ENCODE measurements at places on chromosomes 3 and 15.

DNA sequence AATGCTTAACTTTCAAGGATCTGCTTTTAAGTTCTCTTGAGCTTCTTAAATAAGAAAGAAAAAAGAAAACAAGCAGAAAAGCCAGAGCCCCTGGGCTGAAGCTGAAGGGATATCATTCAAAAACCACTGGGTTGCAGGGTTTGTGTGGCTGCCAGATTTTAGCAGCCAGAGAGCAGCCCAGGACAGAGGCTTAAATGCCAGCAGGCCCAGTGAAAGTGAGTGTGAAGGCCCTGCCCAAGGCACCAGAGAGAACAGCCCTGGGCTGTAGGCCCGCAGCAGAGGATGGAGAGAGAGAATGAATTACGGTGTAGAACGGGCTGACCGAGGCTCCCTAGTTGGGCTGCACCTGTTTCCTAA is 106.3 kb upstream of the BOC start:
- no peak for DNase-seq

- no peak for DNase-seq
Observed at GRCh38 chr3:13561376-13561775, 12.5 kb downstream of the FBLN2 start.

DNA sequence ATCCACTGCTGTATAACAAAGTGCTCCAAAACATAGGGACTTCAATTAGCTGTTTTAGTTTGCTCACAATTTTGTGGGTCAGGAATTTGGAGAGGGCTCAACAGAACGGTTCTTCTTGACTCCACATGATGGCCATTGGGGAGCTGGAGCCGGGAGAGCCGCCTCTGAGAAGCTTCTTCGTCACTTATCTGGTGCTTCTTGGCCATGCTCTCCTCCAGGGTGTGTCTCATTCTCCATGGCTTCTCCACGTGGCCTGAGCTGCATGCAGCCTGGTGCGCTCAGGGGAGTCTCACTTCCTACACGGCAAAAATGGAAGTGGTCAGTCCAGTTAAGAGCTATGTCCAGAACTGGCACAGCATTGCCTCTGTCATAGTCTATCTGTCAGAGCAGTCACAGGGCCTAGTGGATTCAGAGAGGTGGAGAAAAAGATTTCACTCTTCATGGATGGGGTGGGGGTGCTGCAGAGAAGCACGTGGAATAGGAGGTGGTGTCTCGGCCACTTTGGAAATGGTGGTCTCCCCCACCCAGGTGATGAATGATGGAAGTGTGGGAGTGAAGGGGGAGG is 26.3 kb upstream of the PRR23E start:
- no peak for DNase-seq

GRCh38 chr3:171420667-171421066 is 39.5 kb downstream of the TNIK start:
- no peak for DNase-seq

DNA sequence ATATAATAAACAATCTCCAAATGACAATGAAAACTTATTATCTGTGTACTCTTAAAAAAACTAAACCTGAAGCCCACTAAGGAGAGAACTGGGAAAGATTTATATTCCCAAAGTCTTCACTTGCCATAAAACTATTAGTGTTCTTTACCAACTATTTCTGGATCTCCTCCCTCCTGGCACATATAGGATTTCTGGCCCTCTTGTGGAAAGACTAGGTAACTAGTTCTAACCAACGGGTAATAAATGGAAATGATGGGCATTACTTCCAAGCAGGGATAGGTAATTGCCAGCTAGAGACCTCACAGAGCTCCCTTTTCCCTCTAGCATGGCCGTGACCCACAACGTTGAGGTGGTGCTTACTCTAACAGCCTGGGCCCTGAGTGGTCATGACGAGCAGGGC is 110.1 kb downstream of the DNAH12 start:
- DNase-seq: peak; percentile 23

DNA sequence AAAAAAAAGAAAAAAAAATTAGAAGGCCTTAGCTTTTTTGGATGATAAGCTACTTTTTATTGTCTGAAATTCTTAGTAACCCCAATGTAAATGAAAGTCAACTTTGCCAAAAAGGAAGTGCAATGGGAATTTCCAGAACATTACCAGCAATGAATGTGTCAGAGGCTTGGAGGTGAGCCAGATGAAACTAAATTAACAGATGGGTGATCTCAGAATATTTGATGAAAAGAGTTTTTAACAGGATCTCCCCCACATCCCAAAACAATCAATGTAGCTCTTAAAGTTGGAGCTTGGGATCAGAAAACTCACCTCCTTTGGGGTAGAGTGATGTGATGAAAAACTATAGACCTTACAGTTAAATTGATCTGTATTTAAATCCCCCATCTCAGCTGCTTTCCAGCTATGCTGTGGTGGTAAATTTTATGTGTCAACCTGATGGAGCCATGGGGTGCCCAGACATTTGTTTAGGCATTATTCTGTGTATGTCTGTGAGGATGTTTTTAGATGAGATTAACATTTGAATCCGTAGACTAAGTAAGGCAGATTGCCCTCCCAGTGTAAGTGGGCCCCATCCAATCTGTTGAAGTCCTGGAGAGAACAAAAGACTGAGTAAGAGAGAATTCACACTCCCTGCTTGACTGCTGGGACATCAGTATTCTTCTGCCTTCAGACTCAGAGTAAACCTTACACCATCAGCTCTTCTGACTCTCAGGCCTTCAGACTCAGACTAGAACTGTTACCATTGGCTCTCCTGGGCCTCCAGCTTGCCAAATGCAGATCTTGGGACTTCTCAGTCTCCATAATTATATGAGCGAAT is 84.3 kb upstream of the TNFSF10 start:
- DNase-seq: peak; percentile 72

DNA sequence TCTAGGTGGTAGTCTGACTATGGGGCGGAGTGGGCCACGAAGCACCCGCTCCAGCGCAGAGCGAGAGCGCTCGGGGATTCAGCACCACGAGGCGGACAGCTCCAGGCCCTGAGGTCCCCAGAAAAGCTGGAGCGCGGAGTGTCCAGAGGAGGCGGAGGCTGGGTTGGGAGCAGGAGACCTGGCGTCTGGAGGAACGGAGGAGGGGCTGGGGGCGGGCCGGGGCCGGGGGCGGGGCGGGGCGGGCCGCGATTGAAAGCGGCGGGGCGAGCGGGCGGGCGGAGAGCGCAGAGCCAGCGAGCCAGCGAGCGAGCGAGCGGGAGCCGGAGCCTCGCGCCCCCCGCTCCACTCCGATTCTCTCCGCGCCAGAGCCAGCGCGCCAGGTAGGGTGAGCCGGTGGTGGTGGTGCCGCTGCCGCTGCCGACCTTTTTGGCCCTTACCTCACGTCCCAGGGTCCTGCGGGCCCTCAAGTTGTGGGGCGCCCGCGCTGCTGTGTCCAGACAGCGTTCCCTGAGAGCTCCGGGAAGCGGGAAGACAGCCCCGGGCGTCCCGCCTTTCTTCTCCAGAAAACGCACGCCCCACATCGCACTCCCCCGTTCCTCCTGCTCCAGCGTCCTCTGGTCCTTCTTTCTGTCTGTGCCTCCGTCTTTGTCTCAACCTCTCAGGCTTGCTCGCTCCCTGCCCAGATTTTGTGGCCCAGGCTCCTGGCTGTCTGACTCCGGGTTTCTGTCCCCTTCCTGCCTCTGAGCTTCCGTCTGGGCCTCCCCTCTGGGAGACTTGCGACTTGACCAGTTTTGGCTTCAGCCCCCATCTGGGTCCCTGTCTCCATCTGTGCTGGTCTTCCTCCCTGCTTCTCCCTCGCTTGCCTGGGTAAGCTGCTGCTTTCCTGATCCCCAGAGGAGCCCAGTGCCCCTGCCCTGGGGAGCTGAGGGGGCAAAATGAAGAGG is at the start of gene GRM2:
Gene GRM2, plus strand, starts transcription at position 281 of the 944 bp plus-strand sequence. CDS start 1,916 bp downstream, outside the sequence.
- DNase-seq: peak; percentile 90

- DNase-seq: no peak
Observed at GRCh38 chr3:27081992-27082607, 287.1 kb downstream of the NEK10 start.

DNA sequence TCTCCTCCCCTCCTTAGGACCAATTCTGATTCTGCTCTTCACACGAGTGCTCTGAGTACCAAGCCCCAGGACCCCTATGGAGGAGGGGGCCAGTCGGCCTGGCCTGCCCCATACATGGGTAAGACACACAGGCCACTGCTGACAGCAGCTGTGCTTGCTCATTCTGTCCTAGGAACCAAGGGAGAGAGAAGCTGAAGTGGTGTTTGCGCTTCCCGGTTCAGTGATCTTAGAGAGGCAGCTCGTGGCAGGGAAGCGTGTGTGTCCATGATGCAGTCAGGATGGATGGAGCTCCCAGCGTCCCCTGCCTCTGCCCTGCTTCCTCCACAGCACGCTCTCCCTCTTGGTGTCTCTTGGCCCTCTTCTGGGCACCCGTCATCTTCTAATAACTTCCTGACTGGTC is 77.6 kb downstream of the CRTC3 start:
- DNase-seq: no peak

- DNase-seq: no peak
Observed at GRCh38 chr15:35603301-35603700, 57.3 kb upstream of the DPH6 start.

DNA sequence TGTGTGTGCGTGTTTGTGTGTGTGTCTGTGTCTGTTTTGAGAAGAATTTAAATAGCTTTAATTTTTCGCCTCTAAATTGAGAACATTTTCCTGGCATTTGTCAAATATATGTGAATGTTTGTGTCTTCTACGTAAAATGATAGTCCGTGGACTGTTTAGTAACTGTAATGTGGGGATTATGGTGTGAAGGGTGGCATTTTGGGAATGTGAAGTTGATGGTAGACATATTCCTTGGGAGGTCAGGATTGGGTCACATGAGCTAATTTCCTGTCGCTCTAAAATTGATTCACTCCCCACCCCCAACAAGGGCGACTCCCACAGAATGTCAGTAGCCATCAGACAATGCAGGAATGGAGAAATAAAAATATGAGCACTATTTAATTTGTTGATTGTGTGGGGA is 107.3 kb downstream of the ITPR1 start:
- DNase-seq: no peak

DNA sequence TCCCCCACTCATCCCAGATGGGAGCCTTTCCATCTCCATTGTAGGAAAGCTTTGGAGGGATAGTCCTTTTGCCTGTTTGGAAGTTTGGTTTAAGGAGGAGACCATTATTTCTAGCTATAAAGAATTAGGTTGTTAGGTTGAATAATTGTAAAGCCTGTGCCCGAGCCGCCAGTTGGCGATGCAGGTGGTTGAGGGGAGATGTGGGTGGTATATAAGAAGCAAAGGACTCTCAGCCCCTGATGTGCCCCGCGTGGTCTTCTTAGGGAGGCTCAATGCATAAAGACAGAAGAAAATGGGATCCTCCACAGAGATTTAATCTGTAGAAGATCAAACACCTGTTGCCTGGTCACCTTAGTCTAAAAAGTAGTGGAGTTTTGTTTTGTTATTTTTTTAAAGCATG is 55.7 kb downstream of the CHDH start:
- no peak for DNase-seq

GRCh38 chr15:43881944-43882343 is 55.1 kb downstream of the WDR76 start:
- peak; percentile 5 for DNase-seq

GRCh38 chr3:58793938-58794337 is 127.4 kb upstream of the FAM3D start:
- no peak for DNase-seq

GRCh38 chr3:81716870-81717509 is 44.5 kb downstream of the GBE1 start:
- no peak for DNase-seq

GRCh38 chr15:52624262-52624661 is 54.9 kb downstream of the ATOSA start:
- no peak for DNase-seq

DNA sequence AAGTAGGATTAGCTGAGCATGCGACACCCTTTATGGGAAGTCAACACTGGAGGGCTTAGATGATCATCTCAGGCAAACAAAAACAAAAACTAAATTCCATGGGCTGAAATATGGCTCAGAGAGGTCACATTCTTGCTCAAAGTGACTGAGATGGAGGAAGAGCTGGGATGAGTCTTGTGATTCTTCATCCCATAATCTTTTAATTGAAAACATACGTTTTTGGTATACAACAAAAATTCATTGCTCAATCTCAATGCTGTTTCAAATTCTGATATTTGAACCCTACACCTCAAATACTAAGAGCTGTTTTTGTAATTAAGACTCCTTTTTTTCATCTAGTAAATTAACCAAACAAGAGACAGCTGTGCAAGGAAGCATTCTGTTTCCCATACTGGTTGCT is 257.0 kb downstream of the NR1D2 start:
- DNase-seq: no peak

GRCh38 chr15:95168152-95168551 is 936.8 kb downstream of the MCTP2 start:
- no peak for DNase-seq

DNA sequence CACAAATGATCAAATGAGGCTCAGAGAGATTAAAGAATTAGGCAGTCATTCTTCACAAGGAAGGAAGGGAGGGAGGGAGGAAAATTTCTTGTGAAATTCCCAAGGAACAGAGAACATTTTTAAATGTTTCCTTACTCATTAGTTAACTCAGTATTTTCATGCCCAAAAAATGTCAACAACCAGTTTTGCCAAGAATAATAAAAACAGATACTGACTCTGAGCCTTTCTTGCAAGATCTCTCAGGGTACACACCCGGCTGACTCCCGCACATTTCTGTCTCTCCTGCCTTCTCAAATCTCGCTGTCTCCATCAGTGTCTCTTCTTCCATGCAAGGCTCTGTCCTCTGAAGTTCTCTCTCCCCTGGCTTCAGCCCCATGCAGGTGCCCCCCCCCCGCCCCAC is 265.9 kb downstream of the TJP1 start:
- DNase-seq: no peak

GRCh38 chr3:87246662-87247429 is 19.7 kb downstream of the CHMP2B start:
- DNase-seq: no peak

- DNase-seq: no peak
Observed at GRCh38 chr3:127549826-127550467, 40.6 kb downstream of the TPRA1 start.

DNA sequence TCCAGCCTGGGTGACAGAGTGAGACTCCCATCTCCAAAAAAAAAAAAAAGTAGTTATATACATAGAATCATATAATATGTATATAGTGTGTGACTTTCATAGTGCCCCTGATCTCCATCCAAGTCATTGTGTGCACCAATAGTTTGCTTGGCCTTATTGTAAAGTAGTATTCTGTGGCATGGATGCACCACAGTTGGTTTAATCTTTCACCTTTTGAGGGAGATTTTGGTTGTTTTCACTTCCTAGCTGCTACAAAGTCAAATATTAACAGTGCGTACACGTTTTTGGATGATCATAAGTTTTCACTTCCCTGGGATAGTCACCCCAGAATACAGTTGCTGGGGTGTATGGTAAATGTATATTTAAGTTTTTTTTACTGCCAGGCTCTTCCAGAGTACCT is 162.8 kb downstream of the PTPRG start:
- DNase-seq: no peak

- DNase-seq: no peak
Observed at GRCh38 chr3:139187648-139188047, 143.0 kb upstream of the PRR23C start.

- no peak for DNase-seq
Observed at GRCh38 chr3:134485075-134485717, 589 bp downstream of the ANAPC13 start.
